ENCODE measurements at places on chromosomes 5 and 9.

GRCh38 chr9:121529237-121529987, 29.8 kb upstream of the GGTA1 start:
- DNase-seq = peak; percentile 99

GRCh38 chr5:93586736-93587596, 3.9 kb downstream of the NR2F1 start:
- no peak for DNase-seq

- DNase-seq = no peak
Measured at GRCh38 chr5:10478436-10478835, 36.8 kb downstream of the ROPN1L start.

DNA sequence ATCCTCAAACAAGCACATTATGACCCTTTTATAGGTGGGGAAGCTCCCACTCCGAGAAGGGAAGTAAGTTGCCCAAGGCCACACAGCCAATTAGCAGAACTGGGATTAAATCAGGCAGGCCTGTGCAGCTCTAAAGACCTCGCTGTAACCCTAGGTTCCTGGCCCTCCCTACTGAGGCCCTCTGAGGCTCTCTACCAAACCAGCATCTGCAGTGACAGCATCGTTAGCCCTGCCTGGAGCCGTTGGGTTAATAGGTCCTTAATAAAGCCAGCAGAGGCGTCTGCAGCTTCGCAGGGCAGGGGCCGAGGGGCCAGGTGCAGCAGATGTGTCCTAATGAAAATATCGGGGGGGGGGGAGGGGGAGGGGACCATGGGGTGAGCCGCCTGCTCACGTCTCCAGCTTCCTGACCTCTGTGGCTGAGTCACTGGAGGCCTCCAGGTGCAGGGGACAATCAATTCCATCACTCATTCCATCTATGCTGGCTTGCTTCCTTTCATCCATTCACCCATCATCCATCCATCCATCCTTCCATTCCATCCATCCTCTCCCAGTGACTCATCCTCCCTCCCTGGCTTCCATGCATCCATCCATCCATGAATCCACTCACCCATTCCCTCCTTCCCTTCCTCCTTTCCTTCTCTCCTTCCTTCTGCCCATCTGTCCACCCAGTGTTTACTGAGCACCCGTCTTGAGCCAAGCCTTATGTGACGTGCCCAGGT, 203.9 kb downstream of the C9orf50 start:
- no peak for DNase-seq

DNA sequence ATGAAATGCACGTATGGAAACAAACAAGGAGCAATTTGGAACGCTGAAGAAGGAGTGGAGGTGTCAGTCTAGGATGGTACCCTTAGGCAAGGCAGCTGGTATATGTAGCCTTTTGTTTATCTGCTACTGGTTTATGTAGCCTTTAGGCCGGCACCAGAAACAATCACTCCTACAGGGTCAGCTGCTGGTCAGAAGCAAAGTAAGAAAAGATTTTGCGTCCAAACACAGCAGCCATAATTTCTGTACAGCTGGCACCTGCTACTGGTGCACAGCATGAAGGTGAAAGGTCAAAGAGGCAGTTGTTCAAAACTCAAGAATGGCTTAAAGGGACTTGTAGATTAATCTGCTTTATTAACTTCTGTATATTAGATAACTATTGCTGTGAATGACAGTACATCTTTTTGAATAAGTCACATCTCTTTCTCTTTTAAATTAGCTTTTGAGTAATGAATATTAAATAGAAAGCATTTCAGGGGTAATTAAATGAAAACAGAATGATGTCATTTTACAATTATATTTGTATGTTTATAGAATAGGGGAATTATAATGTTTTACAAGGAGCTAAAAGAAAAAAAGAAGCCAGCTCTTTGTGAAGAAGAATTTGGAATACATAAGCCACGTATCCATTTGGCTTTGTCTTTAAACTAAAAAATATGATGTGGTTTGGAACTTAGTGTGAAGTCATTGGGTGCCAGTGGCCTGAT, 33.1 kb upstream of the TLX3 start:
- DNase-seq = no peak

GRCh38 chr9:113858282-113858681, 17.8 kb upstream of the ZNF618 start:
- DNase-seq = no peak

GRCh38 chr9:114299286-114300152, 23.4 kb upstream of the ORM1 start:
- no peak for DNase-seq

Measured in fibroblast of pulmonary artery (primary cell).